ENCODE measurements at places on chromosomes 2 and 18.

DNA sequence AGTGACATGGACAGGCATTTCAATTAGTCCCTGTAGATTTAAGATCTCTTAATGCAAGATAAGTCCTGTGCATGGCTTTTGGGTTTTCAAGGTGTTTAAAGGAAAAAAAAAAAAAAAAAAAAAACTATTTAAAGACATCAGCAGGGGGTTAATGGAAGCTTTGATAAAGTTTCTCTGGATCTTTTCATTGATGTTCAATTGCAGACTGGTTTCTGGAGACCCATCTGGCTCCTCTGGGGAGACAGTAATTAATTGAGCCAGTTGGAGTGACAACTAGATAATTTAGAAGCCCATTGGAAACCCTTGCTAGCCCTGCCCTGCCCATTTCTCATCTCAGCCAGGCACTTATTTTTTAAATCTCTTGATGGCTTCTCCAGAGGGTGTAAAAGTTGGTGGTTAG is 98.7 kb downstream of the EPHA4 start:
- no peak for DNase-seq

GRCh38 chr2:177649568-177650518 is 257.3 kb downstream of the AGPS start:
- no peak for DNase-seq

- DNase-seq, result no peak
These were observed 289.0 kb downstream of the C1D start for GRCh38 chr2:67773851-67774250.

GRCh38 chr2:57892920-57893319 is 153.7 kb upstream of the VRK2 start:
- no peak for DNase-seq

DNA sequence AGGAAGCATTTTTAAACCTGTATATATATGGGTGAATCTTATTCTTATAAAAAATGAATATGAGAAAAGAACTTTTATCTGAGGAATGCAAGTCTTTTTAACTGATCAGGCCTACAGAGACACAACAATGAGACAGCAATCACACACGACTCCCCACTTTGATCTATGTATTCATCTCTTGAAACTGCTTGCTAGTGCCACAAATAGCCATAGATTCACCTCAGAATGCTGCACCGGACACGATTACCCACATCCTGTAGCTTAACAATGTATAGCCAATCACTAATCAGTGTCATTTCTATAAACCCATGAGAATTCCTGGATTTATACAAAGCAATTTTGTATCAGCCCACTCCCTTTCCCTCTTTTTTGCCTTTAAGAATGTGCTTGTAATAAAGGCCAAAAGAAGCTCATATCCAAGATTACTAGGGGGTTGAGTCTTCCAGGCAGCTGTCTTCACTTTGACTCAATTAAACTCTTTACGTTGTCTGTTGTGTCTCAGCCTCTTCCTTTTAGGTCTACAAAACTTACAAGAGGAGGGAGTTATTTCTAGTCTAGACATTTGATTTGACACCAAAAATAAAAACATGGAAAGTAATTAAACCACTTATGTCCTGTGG is 94.9 kb downstream of the MBD2 start:
- no peak for DNase-seq

- DNase-seq, result no peak
These were observed 261.6 kb downstream of the LTBP1 start for GRCh38 chr2:33208400-33208799.

GRCh38 chr2:57937456-57937855 is 109.2 kb upstream of the VRK2 start:
- DNase-seq, result no peak

DNA sequence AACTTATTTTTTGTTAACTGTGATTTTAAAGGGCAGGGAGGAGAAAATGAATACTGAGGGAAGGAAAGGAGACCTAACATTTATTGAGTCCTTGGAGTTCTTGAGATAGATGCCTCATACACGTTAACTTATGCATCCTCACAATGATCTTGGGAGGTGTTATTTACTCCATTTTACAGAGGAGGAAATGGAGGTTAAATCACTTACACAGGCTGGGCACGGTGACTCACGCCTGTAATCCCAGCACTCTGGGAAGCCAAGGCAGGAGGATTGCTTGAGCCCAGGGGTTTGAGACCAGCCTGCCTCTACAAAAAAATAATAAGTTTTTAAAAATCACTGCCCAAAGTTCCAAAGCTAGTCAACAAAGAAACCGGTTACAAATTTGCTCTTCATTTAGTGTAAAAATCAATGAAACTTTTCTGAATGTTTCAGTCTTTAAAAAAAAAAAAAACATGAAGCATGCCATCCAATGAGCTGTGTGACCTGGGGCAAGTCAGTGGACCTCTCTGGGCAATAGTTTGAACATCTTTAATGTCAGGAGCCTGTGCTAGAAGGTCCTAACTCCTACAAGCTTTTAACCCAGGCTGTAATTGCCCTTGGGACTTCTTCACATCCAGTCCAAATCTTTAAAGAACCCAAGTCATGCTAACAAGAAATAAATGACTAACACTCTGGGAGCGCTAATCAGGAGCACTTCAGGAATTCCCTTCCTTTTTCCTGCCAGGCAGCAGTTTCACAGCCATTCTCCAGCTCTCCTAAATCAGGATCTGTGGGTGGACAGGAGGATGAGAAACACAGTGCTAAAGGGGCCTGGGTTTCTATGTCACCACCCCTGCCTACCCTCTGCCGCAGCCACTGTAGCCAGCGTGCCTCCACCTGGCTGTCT is 176.4 kb downstream of the TMEM247 start:
- no peak for DNase-seq

GRCh38 chr18:5237083-5237722 is 40.1 kb upstream of the AKAIN1 start:
- no peak for DNase-seq

DNA sequence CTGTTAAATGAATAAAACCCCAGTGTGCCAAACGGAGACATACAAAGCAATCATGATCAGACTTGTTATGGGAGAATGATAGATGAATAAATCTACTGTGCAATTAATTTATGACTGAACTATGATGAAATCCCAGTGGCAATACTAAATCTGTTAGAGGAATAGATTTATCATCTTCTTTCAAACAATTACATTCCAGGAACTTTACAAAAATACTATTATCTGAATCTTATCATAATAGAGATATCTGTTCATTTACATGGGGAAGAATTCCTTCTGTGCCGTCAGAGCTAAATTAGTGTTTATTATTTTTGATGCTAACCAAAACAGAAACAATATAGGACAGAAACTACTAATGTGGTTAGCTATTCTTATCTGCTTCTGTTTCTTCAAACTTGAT is 208.5 kb downstream of the CAMKMT start:
- DNase-seq, result no peak

DNA sequence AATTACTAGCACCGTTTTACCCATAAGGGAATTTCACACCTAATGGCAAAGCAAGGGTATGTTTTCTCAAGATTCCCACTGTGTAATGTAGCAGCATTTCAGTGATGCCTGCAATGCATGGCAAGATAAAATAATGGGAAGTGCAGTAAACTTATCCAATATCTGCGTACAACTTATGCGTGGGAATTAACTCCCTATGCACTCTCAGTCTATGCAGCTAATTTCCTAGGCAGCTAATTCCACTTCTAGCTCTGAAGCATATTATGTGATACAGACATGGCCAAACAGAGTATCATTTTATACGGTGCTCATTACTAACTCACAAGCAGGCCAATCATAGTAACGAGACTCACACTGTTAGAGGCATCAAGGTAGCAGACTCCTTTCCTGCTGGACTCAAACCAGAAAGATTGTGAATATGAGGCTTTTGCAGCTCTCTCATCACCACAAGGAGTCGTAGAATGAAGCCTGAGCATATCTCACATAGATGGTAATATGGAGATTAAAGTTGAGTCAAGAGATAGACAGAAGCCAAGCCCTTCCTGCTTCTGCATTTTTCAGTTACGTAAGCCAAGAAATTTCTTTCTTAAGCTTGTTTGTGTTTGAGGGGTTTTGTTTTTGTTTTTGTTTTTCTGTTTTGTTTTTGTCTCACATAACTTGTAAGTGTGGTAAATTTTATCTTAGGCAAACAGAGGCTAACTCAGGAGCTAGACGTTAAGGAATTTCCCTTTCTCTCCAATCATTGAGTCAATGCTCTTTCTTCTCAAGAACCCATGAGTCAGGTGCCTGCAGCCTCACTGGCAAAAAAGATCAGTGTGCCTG is 34.8 kb upstream of the ITGAV start:
- DNase-seq, result no peak

DNA sequence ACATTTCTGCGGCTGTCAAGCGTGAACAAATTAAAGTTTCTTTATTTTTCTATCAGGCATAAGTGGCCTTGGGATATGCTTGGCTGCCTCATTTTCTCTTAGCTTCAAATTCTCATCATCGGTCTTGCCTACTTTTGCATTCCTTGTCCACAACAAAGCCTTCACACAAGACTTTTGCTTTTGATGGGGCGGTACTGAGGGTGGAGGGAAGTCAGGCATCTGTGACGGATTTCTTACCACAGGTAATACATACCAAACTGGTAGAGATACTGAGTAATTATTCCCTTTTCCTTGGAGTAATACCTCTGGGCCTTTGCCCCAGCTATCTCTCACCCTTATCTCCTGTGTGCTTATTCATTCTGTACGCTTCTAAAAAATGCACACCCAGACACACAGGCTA is 468.3 kb upstream of the RGPD4 start:
- DNase-seq, result no peak

- no peak for DNase-seq
These were observed 528 bp downstream of the ATG9A start for GRCh38 chr2:219228911-219229304.

DNA sequence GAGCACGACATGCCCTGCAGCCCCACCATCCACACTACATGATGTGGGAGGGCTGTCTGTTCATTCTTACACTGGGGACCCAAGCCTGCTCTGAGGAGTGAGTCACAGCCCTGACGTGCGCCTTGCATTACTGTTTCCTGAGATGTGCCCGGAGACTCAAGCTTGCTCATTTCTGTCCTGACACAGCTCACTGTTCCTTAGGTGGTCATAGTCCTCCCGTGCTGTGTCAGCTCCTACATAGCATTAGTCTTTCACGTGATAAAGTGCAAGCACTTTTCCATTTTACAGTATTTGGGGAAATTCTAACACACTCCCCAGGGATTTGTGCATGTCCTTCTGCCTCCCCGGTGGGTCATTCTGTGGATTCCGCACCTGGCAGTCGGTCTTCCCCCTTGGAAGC is 46.2 kb upstream of the TRIM43B start:
- DNase-seq, result no peak

- DNase-seq, result peak; percentile 58
These were observed at the start of gene GALM for GRCh38 chr2:38665854-38666555. TSS of gene GALM (plus strand) at chr2:38666114. CDS start at chr2:38666162, 48 bp downstream.

DNA sequence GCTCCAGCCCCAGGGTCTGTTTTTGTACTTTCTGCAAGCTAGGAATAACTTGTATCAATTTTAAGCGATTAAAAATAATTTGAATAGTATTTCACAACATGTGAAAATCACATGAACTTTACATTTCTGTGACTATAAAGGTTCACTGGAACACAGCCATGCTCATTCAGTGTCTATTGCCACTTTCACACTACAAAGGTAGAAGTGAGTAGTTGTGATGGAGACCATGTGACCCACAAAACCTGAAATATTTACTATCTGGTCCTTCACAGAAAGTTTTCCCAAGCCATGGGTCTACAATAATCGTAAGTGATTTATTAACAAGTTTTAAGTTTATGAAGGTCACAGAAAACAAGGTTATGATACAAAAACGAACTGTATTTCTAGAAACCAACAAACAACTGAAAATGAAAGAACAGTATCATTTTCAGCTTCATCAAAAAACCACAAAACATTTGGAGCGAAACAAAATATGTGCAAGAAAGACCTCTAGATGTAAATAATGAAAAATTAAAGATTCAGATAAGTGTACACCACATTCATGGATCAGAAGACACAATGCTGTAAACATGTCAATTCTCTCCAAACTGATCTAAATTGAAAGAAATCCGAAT is 68.9 kb upstream of the DNER start:
- no peak for DNase-seq

DNA sequence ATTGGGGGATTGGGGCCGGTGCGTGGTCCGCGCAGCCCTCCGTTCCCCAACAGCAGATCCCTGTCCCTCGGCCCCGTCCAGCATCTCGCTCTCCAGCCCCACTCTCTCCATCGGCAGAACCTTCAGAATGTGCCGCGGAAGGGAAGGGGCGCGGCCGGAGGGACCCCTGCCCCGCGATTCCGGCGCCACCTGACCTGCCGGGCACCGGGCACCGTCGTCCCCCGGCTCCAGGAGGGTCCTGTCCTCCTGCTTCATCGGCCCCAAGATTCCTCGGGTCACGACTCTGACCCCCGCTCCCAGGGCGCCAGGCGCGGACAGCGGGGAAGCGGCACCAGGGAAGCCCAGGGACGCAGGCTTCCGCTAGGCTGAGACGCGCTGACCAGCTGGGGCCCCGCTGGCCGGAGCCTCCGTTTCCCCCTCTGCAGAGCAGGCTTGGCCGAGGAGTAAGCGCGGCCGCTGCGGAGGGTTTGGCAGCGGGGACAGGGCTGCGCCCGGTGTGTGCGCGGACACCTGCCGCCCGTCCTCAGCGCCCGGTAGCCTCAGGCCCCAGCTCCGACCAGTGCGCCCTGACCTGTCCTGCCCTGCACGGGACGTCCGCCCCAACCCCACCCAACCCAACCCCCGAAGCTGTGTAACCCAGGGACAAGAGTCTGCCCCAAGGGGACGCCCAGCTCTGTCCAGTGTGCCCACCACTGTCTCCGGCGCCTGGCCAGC is 16.8 kb upstream of the BOK start:
- no peak for DNase-seq

GRCh38 chr18:78073275-78073674 is 823.6 kb downstream of the GALR1 start:
- DNase-seq, result no peak

GRCh38 chr2:186195696-186196095 is 290.4 kb upstream of the ZC3H15 start:
- no peak for DNase-seq

DNA sequence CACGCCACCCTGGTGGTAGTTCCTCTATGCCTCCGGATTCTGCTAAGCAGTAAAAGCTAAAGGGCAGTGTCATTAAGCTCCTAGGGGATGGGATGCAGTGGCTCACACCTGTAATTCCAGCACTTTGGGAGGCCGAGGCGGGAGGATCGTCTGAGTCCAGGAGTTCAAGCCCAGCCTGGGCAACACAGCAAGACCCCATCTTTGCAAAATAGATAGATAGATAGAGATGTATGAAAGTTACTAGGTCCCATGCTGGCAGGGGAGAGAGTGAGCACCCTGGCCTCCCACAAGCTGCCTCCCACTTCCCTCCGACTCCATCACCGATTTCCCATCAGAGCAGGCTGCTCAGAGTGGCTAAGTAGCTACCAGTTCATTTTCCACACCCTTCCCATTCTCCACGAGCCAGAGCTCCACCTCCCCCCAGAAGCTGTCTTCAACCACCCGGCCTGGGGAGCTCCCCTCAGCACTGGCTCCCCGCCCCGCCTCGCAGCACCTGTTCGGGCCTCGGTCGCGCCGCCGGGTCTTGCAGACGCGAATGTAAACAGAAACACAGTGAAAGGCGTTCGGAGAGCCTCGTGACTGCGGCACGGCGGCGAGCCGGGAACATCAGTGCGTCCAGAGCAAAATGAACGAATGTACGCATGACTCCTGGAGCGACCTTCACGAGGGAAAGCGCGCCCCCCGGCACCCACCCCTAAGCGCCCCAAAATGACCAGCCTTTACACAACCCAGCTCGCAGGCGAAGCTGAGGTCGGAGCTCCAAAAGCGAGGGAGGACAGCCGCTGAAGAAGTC is 598 bp upstream of the CEP68 start:
- DNase-seq, result no peak
